ENCODE measurements at places on chromosomes 12 and 14.
A peak's percentile ranks its signal among the peaks of the same experiment; 100 is the strongest.

GRCh38 chr14:76112889-76113624, 38.7 kb upstream of the GPATCH2L start:
- no peak for DNase-seq

GRCh38 chr14:35503646-35504045, 30.3 kb upstream of the INSM2 start:
- DNase-seq = no peak

- no peak for DNase-seq
These were observed 564.0 kb downstream of the TRHDE start for GRCh38 chr12:72836194-72836593.

DNA sequence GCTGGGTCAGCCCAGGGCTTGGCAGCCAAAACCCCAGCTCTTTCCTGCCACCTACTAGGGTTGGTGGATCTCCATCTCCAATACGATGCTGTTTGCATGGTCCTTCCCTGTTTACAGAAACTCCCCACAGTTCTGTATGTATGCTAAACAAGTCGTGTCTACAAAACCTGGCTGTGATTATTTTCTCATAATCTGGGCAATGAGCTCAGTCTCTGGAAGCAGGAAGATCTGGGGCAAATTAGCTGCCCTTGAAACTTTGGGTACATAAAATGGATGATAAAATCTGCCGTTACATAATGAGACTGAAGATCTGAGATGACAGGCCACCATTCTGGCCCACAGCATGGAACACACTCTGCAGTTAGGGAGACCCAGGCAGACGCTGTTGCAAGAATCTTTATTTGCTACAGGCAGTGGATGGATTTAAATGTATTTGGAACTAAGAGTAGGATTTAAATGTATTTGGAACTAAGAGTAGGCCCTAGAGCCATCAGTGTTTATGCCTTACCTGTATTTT, 31.7 kb downstream of the ACADS start:
- DNase-seq = no peak

GRCh38 chr12:5511644-5512600, 80.0 kb downstream of the NTF3 start:
- no peak for DNase-seq

DNA sequence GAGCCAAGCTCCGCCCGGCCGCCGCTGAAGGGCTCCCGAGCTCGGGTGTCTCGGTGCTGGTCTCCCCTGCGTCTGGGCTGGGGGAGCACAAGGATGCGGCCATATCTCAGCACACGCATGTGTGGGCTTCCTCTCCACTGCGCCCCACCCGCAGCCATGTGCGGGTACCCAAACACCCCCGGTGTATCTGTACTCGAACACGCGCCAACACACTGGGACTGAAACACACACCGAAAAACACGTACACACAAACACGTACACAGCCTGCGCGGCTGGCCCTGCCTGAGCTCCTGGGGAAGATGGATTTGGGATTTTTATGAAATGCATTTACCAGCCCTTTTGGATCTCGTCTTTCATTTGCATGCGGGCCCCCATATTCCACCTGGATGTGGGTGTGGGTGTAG, 897 bp upstream of the TBX3 start:
- DNase-seq = no peak

- peak; percentile 36 for DNase-seq
These were observed 152.1 kb downstream of the ADGRD1 start for GRCh38 chr12:131105736-131106348.
